ENCODE measurements at places on chromosomes 11 and 22.

- DNase-seq: no peak
Measured at GRCh38 chr22:41480397-41480735, 11.4 kb downstream of the ACO2 start.

- no peak for DNase-seq
Measured at GRCh38 chr22:47102648-47103047, 340.2 kb downstream of the TBC1D22A start.

DNA sequence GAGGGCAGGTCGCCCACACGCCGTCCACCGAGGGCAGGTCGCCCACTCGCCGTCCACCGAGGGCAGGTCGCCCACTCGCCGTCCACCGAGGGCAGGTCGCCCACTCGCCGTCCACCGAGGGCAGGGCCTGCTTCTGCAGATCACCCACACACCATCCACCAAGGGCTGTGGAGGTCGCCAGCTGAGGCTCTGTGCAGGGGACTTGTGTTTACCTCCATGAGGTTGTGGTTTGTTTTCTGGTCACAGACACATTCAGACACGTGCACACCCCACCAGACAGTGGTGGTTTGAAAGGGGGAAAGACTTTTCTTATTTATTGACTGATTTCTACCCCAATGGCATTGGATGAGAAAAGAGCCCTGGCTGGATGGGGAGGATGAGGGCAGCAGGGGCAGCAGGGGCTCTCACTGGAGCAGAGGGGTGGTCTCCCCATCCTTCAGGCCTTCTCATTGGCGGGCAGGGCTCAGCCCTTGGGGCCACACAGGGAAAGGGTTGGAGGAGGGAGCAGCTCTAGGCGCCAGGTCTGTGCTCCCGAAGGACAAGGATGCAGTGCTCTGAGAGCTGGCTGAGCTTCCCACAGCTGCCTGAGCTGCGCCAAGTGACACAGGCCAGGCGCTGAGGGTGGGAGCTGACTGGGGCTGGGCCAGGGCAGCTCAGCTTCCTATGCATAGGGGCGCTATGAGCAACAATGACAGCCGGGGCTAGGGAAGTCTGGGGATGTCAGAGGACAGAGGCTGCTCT, 252.6 kb upstream of the B3GAT1 start:
- no peak for DNase-seq

GRCh38 chr11:60204922-60205321, 22.0 kb upstream of the MS4A6A start:
- DNase-seq: no peak

Data from activated T-cell treated with anti-CD3 and anti-CD28 coated beads for 24 hours (primary cell).